ENCODE measurements at places on chromosomes 3 and 15. TPM values are rescaled to one million over a fixed set of nuclear protein-coding genes. Genes with fewer than 3 reads are reported as not detected.
A peak's percentile ranks its signal among the peaks of the same experiment; 100 is the strongest.

Gene PROK2
- not detected for total RNA-seq

DNA sequence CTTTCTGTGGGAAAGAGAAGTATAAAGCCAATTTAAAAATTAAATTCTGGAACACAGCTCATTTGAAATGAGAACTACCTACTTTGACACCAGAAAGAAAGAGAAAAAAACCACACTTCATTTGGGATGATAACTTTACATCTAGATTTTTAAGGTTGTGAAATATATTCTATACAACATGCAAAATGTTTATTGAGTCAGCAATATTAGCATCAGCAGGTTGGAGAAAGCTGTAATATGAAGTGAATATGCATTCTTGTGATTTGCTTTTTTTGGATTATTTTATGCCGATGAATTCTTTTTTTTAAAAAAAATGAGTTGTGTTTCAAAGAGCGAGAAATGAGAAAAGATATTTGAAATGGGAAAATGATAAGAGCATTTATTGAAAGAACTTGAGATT, 307.0 kb upstream of the DPPA4 start:
- no peak for DNase-seq

DNA sequence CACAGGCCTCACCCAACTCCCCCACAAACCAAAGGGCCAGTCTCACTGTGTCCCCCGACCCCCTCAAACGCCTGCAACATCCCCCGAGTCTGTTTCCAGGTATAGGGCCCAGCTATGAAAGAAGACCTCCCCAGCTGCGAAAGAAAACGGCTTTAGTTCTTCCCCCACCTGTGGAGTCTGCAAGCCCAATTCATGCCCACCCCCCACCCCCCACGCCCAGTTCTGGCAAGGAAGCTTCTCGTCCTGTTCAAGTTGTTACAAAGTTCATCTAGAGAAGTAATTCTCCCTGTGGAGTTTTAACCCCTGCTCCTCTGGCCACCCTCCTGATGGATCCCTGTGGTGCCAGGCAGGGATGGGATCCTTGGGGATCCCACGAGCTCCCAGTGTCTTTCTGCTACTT, 54.4 kb downstream of the CCDC66 start:
- DNase-seq = no peak

- DNase-seq = no peak
Measured at GRCh38 chr15:54424171-54424570, 445.9 kb downstream of the UNC13C start.

- DNase-seq = peak; percentile 73
Measured at GRCh38 chr3:155870945-155871745, 695 bp downstream of the GMPS start.

DNA sequence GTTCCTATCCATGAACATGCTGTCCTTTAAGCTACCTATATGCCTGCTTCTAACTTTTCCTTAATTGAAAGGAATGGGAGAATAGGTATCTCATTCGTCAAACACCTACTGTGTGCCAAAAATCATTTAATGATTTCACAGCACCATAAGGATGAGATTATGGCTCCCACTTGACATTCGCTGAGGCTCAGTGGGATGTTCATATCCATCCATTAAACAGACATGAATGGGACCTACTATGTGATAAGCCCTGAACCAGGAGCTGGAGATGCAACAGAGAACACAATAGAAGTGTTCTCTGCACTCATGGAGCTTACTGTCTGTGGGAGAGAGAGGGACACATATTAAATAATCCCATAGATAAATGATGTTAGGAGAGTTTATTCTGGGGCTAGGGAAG, 49.7 kb downstream of the HRH1 start:
- DNase-seq = no peak

GRCh38 chr3:14740983-14741382, 66.0 kb downstream of the C3orf20 start:
- DNase-seq = no peak

GRCh38 chr3:128276577-128277183, 123.4 kb downstream of the EEFSEC start:
- DNase-seq = no peak

Data from K562 (cell line).